ENCODE measurements at places on chromosomes 1 and 21. TPM values are rescaled to one million over a fixed set of nuclear protein-coding genes. Genes with fewer than 3 reads are reported as not detected.

CDK18 gene
- 10.4 TPM for total RNA-seq

PDE4B gene
- total RNA-seq = 32.4 TPM

LCE1B gene
- not detected for total RNA-seq

AK5 gene
- total RNA-seq = 5.6 TPM

TBX19 gene
- total RNA-seq = 1.5 TPM

MAP3K21 gene
- total RNA-seq = 3.2 TPM

GPR52 gene
- total RNA-seq = 0.58 TPM

OR10Z1 gene
- total RNA-seq = not detected

KRTAP12-2 gene
- total RNA-seq = not detected

C1orf116 gene
- total RNA-seq = 0.13 TPM

CNN3 gene
- total RNA-seq = 12.8 TPM

IGSF3 gene
- total RNA-seq = 0.72 TPM

ELF3 gene
- total RNA-seq = 0.27 TPM

LCK gene
- 289 TPM for total RNA-seq

FAM167B gene
- total RNA-seq = 0.89 TPM

KLF17 gene
- total RNA-seq = not detected

OR6K3 gene
- not detected for total RNA-seq

OPRD1 gene
- total RNA-seq = not detected

BATF3 gene
- total RNA-seq = 52.6 TPM

LCE1D gene
- total RNA-seq = not detected

PLA2G5 gene
- total RNA-seq = not detected

UBL4B gene
- total RNA-seq = not detected

LHX8 gene
- total RNA-seq = not detected

Data from activated CD8-positive, alpha-beta T cell treated with anti-CD3 and anti-CD28 coated beads for 36 hours (primary cell).